ENCODE measurements at places on chromosomes 2 and 18.

- DNase-seq = no peak
These were observed 44.7 kb downstream of the TTC32 start for GRCh38 chr2:19857100-19857499.

- DNase-seq = no peak
These were observed 121.6 kb downstream of the VAPA start for GRCh38 chr18:10035281-10035991.

DNA sequence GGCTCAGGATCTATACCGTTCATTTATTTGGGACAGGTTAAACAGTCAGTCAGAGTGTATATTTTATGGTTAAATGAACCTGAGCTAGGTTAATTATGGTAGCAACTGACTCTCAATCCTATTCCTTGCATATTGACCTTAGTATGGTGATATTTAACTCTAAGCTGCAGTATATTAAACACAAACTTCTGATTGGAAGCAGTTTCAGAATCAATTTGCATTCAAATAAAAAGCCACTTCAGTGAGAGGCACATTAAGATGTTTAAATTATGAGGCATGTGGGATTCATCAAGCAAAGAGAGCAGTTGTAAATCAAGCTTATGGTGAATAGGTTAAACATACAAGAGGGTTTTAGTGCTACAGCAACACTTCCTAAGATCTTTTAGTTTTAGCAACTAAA is 40.4 kb downstream of the FRZB start:
- DNase-seq = no peak

DNA sequence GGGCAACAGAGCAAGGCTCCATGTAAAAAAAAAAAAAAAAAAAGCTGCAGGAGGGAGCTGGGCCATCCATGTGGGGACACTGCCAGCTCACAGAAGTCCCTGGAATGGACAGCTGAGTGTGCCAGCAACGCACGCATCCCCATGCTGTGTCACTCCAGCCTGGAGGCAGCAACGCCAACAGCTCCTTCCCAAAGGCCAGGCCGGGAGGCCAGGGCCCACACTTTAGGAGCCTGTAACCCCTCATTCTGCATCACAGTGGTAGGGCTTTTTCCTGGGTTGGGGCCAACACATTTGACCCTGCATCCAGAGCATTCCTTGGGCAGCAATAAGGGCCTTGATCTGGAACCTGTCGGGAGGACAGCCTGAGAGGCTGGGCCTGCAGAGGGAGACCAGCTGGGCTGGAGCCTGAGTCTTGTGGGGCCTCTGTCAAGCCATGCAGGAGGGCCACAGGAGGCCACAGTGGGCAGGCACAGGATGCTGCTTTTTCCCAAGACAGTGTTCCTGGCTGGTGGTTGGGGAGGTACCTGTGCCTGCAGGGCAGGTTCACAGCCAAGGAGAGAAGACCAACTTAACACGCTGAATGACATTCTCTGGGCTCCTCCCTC is 16.8 kb upstream of the KCNK3 start:
- DNase-seq = no peak

DNA sequence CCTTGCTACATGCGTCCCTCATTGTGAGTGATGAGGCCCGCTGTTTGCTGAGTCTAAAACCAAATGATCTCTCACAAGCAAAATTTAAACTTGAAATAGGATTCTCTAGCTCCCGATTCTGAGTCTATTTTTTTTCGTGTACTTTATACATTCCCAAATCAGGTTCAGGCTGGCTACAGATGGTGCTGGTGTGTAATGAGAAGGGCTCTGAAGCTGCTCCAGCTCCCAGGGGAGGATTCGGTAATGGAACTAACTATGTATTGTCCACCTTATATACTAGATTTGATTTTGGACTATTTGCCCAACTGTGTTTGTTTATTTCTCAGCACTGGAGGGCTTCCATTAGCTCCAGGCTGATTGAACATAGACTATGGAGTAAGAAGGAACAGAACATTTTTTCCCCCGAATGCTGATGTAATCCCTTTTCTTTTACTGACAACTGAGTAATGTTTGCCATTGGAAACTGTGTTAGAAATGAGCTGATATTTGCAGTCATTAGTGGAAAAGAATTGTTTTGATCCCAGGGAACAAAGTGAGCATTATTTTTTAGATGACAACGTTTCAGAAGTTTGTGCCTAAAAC is 274.0 kb upstream of the FIGN start:
- DNase-seq = no peak

DNA sequence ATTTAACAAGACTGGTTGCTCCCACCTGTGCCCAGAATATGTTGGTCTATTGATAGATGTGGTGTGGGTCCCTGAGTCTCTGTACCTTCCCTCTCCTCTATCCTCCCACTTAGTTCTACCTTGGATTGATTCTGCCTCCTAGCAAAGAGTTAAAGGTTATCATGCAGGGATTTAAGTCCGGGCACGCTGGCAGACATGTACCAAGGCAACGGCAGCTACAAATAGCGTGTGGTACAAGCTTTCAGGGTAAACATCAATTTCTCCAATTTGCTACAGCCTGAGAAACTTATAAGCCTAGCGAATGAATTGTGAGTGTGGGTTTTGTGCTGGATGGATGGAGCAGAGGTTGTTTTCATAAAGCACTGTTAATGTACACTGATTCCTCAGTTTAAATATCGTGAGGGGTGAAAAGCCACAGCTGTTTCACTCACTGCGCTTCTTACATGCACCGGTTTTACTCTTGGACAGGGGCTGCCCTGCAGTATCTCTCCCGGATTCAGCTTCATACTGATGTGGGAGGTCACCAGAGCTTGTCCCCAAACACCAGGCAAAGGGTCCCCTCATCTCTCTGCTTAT is 289.8 kb downstream of the ICOS start:
- no peak for DNase-seq

DNA sequence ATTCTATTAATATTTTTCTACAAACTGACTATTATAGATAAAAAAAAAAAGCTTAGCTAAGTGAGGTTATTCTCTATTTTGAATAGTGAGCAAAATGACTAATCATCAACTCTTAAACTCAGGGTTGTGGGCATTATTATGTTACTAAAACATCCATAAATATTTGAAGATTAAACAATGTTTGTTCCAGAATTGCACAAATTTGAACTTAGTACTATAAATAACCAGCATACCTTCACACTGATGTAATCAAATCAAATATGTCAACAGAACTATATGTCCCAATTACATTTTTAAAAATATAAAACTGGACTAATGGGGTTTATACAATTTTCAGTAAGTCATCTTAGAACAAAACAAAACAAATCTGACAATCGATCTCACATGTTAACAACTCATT is 800.9 kb downstream of the LRP1B start:
- DNase-seq = peak; percentile 28

DNA sequence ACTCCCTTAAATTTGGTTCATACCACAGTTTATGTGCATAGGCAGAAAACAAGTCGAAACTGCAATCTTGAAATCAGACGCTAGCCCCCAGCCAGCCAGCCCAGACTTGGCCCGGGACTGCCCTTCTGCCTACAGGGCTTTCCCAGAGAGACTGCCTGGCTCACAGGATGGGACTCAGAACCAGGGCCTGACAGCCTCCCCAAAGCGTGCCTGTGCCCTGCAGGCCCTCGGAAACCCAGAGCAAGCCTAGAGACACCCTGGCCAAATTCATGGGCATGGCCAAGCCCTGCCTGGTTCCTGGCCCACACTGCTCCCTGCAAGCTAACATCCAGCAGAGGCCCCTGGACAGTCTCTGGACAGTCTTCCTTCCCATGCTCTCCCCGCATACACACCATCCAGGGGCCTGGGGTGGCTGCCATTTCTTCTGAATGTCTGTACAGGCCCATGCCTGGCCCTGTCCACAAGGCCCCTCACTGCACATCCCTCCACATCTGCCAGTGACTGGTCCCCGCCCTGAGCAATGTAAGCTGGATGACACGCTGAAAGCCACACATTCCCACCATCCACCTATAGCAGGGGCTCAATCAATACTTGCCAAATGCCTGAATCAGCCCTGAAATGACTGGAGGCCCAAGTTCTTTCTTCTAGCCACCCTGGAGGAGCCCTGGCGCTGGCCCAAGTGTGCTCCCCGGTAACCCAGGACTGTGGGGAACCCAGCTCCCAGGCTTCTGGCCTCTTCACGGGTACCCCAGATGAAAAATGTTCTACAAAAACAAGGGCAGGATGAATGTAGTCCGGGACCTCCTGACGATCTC is 73.1 kb downstream of the HDAC4 start:
- no peak for DNase-seq

GRCh38 chr2:34408100-34408499 is 809.0 kb upstream of the FAM98A start:
- DNase-seq = peak; percentile 18

DNA sequence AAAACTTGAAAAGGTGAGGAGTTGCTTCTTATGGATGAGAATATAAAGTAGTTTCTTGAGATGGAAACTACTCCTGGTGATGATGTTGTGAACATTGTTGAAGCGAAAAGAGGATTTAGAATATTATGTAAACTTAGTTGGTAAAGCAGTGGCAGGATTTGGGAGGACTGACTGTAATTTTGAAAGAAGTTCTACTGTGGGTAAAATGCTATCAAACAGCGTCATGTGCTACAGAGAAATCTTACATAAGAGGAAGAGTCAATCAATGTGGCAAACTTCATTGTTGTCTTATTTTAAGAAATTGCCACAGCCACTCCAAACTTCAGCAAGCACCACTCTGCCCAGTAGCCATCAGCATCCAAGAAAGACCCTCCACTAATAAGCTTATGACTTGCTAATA is 112.9 kb upstream of the ZEB2 start:
- DNase-seq = no peak

DNA sequence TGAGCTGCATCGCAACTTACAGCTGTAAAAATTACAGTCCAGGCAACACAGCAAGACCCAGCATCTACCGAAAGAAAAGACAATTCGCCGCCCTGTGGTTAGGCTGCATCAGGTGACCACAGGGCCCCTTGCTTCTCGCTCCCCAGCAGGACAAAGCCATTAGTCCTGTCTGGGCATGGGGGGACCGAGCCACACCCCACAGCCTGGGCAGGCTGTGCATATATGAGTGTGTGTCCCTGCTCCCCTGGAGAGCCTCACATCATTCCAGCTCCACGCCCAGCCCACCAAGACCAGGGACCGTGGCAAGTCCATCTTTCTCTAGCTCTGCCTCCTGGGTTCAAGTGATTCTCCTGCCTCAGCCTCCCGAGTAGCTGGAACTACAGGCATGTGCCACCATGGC is 33.9 kb downstream of the SNORC start:
- DNase-seq = no peak

GRCh38 chr2:206064077-206064476 is 21.9 kb downstream of the INO80D start:
- DNase-seq = no peak

- DNase-seq = no peak
These were observed 147.8 kb downstream of the TMEM18 start for GRCh38 chr2:529424-529823.

DNA sequence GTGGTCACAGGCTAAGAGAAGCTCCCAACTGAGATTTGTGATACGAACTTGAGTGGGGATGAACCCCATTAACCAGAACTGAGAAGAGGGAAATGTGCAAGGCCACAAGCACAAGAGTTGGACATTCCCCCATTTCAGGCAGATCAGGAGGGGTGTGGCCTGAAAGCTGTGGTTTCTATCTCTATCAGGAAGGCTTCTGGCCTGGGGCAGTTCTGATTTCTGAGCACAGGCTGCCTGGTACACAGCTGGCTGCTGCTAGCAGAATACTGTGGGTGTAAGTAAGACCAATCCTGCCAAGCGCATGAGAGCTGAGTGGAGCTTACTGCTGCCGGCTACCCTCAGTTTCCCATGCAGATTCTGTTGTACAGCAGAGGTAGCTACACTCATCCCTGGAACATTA is 484.6 kb downstream of the SATB2 start:
- no peak for DNase-seq

GRCh38 chr2:85719609-85720240 is 25.6 kb downstream of the GNLY start:
- no peak for DNase-seq

- DNase-seq = peak; percentile 10
These were observed 98.7 kb downstream of the PIGN start for GRCh38 chr18:62088156-62088555.

DNA sequence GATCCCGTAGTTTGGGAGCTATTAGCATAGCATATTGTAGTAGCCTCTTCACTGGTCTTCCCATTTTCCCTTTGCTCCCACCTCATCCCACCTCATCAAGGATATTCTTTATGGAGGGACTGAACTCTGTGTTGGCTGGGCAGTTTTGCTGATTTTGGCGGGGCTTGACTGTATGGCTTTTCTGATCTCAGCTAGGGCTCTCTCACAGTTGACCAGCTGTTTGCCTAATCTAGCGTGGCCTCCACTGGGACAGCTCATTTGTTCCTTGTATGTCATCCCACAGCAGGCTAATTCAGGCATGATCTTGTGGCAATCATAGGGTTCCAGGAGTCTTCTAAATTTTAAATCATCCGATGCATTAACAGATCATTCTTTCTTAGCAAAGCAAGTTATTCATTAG is 30.2 kb upstream of the MTX2 start:
- no peak for DNase-seq
